ENCODE measurements at places on chromosomes 16 and 17. TPM values are rescaled to one million over a fixed set of nuclear protein-coding genes. Genes with fewer than 3 reads are reported as not detected.

- DNase-seq = no peak
These were observed 668 bp downstream of the USP36 start for GRCh38 chr17:78839762-78840529.

GRCh38 chr17:17141860-17142552 lies 64.1 kb downstream of the PLD6 start:
- peak; percentile 38 for DNase-seq

DNA sequence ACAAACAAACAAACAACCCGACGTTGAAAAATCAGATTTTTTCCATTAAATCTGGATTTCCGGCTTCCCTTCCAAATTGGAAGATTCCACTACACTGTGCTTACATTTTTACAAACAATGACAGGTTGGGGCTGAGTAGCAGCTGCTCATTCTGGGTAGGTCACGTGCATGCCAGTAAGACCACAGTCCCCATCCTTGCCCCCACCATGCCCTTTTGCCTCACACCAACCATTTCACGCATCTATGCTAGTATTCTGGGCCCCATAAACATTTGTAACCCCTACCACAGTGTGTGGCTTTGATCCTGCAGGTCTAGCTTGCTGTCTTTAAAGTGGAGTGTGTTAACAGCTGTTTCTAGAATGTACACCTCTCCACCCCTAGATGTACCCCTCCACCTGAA lies 366.1 kb downstream of the XYLT1 start:
- no peak for DNase-seq

GRCh38 chr17:17377071-17377967 lies 74.1 kb downstream of the NT5M start:
- no peak for DNase-seq

Gene KRT39
- total RNA-seq = not detected

Gene NXPH3
- total RNA-seq = 4.0 TPM

Gene FGF11
- total RNA-seq = 6.5 TPM

Gene CDH3
- 0.08 TPM for total RNA-seq

Gene PRAC2
- total RNA-seq = not detected

Data from left ventricle myocardium inferior (tissue), 1 donor.